Panc1 (cell line): ENCODE measurements at places on chromosomes 3 and 15. TPM values are rescaled to one million over a fixed set of nuclear protein-coding genes. Genes with fewer than 3 reads are reported as not detected.

HRH1 gene
- 4.6 TPM for total RNA-seq

XCR1 gene
- not detected for total RNA-seq

BMF gene
- total RNA-seq: 7.8 TPM

CD96 gene
- total RNA-seq: not detected

HIGD2B gene
- 0.21 TPM for total RNA-seq

TNNC1 gene
- 5.2 TPM for total RNA-seq

PCBP4 gene
- total RNA-seq: 58.0 TPM

ANKRD34C gene
- total RNA-seq: not detected

GNL3 gene
- 88.9 TPM for total RNA-seq

DPPA2 gene
- not detected for total RNA-seq

GUCA1C gene
- not detected for total RNA-seq

UPK1B gene
- 4.4 TPM for total RNA-seq

SNRK gene
- 11.0 TPM for total RNA-seq
